ENCODE measurements at places on chromosomes 1 and 21.

GRCh38 chr1:41480204-41481108, 4.0 kb downstream of the EDN2 start:
- DNase-seq: no peak

DNA sequence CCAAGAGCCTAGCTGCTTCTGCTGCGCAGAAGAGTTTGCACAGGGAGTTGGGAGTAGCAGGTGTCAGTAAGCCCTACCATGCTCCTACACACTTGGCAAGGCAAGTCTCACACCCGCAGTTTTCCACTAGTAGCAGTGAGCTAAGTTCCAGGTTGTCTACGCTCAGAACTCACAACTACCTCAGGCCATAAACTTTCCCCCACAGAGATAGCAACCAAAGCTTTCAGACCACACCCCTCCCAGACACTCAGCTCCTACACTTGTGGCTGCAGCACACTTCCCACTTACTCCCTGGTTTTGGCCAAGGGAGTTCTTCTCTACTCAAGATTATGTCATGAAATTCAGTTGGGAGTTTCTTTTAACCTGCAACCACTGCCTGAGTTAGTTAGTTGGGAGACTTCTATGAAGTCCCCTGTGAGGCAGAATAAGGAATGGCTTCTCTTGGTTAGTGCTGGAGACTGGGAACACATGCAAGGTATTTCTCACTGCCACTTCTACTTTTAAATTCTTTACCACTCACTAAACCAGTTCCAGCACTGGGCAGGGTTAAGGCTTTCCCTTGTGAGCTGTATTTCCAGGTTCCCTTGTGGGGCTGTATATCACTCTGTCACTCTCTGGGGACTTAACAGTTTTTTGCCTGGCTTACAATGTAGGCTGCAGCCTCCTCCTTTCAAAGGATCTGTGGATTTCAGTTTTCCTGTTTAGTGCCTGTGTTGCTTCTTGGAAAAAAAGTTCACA, 18.3 kb upstream of the MAB21L3 start:
- no peak for DNase-seq

DNA sequence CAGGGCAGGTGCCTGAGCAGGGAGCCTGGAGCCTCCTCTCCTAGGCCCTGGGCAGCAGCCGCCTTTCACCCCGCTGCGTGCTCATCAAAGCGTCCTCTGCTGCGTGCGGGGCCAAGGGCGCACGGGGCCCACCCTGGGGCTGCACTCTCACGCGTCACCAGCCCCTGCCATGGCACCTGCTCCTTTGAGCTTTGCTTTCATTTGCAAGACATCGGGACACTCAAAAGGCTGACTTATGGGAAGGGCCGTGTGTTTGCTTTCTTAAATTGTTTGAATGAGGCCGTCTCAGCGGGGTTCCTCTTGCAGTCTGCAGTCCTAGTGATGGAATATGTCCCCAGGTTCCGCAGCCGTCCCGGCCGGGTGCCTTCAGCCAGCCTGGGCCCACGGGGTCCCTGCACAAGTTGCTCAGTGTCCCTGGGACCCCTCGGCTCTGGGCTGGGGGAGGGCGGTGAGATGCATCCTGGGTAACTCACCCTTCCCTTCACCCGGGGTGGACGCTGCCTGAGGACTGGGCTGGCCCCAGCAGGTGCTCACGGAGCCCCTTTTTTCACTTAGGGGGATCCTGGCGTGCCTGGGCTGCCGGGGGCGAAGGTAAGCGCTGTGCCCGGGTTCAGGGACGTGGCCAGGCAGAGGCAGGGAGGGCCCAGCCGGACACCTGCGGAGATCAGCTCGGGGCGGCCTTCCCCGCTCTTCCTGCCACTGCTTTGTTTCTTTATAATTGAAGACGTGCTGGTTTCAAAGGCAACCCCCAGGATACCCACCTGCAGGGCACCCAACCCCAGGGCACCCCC, 53.1 kb downstream of the SLC19A1 start:
- no peak for DNase-seq

DNA sequence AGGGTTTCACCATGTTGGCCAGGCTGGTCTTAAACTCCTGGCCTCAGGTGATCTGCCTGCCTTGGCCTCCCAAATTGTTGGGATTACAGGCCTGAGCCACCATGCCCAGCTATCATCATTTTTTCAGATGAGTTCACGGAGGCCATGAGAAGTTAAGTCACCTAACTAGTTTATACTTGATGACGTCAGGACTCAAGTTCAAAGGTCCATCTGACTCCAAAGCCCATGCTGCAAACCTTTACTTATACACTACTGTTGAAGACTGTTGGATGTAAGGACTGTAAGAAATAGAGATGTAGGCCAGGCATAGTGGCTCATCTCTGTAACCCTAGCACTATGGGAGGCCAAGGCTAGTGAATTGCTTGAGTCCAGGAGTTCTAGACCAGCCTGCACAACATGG, 40.8 kb upstream of the STMN1 start:
- no peak for DNase-seq

GRCh38 chr1:3664700-3665375, 12.5 kb downstream of the TP73 start:
- no peak for DNase-seq

DNA sequence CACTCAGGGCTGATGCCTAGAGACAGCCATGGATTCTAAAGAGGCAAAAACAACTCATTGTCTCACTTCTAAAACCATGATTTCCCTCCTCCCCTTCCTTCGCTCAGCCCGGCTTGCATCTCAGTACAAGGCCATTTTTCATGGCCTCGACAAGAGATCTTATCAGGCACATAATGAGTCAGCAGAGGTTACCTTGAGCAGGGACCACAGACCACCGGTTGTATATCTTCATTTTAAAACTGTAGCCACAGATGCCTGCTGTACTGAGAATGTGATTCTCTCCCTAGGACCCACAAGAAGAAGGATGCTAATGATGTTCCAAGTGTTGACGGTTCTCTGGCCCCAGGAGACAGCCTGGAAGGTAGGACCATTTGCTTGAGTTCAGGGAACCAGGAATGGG, 331.9 kb downstream of the AJAP1 start:
- no peak for DNase-seq

DNA sequence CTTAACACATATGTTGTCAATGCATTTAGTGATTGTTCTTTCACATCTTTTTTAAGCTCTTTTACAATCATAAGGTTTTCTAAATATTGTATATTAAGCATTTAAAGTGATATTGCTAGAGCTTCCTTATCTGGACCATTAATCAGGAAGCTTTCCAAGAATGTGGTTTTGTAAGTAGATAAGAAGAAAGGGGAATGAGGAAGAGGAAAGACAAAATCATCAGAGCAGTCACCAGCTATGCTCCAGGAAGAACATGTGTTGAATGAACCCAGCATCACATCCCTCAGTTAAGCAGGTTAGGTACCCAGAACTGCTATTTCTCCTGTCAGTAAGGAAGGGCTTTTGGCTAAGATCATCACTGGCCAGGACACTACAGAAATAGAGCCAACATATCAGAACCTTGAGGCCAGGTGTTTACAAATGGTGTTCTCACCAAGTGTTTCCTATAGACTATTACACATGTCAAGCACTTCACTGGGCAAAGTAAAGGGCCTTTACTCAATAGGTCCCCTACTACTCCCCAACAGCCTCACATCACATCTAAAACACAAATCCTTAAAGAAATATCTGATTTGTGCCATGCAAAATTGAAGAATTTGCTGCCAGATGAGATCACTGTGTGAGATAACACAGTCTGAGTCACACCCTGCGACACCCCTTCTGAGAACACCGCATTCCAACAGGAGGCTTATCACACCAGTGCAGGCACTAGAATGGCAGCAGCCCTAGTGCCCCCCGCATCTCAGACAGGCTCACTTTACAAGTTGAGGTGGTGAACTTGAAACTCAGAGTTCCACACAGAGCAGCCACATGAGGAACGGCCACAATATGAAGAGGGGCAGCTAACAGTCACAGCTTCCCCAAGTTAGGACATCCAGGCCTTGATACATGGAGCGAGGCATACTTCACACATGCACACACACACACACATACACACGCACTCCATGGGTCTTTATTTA, 1.8 kb upstream of the SPRR2A start:
- DNase-seq: no peak

All from GOT3 (cell line).